ENCODE measurements at places on chromosomes 7 and 10.

DNA sequence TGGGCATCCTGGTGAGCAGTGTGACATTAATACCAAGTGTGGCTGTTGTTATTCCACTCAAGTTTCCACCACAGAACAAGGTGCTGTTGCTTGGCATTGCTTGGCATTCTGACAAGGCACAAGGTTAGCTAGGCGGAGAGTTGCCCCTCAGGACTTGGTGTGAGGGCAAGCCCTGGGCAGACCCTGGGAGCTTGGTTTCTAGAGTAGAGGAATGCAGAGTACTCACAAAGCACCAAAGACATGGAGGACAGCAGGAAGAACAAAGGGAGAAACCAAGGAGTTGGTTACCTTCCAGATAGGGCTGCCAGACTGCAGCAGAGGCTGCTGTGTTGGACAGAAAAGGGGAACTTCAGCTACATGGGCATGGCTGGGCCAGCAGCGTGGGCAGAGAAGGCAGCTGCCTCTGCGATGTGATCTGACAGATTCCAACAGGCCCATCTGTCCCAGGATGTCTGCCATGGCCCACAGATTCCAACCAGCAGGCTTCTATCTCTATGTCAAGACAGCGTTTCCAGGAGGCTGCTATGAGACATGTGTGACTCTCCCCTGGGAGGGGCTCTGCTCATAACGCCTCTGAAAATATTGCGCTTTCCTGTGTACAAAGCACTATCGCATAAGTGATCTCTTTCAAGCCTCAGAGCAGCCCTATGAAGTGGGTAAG is 1.8 kb downstream of the GOLGA7B start:
- DNase-seq: no peak

- no peak for DNase-seq
Observed at GRCh38 chr10:66695046-66695445, 230.8 kb upstream of the LRRTM3 start.

- DNase-seq: no peak
Observed at GRCh38 chr10:846126-846685, 85.3 kb downstream of the LARP4B start.

DNA sequence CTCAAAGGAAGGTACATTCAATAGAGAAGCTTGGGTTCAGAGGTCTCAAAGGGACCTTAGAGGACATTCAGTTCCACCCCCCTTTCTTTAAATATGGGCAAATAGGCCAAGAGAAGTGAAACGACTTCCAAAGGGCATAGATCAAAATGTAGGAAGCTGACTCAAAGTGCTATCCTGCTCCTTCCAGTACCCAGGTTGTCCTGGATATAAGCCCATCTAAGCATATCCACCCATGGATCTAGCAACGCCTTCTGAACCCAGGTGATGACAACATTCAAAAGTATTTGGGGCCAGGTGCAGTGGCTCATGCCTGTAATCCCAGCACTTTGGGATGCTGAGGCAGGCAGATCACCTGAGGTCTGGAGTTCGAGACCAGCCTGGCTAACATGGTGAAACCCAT is 5.3 kb downstream of the ATXN7L1 start:
- no peak for DNase-seq

- no peak for DNase-seq
Observed at GRCh38 chr7:137302081-137302480, 41.5 kb downstream of the PTN start.

- no peak for DNase-seq
Observed at GRCh38 chr7:154750353-154750801, 252.5 kb downstream of the PAXIP1 start.

DNA sequence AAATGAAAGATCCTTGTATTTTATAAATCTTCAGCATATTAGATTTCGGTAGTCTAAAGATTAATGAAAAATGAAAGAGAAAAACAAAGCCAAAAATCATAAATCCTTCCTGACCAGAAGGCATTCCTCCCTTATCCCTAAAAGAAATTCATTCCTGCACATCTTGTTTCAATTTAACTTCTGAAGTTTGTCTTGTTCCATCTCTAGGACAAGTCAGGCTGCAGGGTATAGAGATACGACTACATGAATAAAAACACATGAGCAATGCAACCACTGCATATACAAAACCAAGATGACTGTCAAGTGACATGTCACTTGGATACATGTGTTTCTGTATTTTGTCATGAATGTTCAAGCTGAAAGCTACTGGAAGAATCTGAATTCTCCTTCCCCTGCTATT is 214.9 kb downstream of the JAZF1 start:
- no peak for DNase-seq

- DNase-seq: no peak
Observed at GRCh38 chr10:44384601-44385025, 284 bp downstream of the CXCL12 start.

DNA sequence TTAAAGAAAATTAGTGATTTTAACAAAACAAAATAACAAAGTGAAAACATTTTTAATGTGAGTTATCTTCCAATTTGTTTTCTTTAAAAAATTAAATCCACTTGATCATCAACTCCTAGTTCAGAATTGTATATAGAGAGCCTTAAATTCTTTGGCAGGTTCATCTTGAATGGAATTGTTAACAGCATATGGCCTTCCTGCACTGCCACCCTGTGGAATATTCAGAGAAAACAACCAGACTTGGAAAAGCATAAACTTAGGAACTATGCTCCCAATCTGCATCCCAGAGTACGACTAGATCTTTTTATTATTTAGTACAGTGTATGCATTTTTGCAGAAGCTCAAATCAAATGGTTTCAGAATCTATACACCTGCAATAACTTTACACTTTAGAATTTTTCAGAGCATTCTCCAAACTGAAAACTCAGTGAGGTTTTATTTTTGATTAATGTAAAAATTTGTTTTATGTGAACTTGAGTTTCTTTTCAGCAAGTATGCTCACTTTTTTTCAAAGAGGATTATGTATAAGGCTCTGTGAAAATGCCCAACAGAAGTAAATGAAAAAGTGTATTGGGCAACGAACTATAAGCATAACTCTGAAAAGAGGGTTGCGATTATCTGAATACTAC is 44.9 kb upstream of the ANK3 start:
- DNase-seq: no peak

- DNase-seq: no peak
Observed at GRCh38 chr7:147774461-147774860, 816.1 kb upstream of the C7orf33 start.

DNA sequence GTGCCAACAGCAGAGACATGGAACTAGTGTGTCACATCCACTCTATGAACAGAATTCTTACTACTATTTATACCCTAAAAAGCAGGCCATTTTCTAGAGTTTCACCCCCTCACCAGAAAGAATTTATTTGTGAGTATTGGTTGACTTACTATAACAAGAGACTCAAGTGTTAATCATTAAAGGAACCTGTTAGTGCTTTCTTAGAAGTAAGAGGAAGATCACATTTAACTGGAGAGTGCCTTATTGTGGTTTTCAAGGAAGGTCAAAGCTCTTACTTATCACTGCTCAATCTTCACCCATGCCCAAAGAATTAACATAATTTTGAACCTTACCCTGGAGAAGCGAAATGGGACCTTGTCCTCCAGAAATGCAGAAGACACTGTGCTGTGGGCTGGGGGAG is 169.3 kb upstream of the PRSS1 start:
- no peak for DNase-seq

GRCh38 chr7:69166979-69167516 is 431.2 kb upstream of the AUTS2 start:
- DNase-seq: no peak

Data from esophagus squamous epithelium (tissue), 5 donors.